ENCODE measurements at places on chromosomes 6 and 20.

DNA sequence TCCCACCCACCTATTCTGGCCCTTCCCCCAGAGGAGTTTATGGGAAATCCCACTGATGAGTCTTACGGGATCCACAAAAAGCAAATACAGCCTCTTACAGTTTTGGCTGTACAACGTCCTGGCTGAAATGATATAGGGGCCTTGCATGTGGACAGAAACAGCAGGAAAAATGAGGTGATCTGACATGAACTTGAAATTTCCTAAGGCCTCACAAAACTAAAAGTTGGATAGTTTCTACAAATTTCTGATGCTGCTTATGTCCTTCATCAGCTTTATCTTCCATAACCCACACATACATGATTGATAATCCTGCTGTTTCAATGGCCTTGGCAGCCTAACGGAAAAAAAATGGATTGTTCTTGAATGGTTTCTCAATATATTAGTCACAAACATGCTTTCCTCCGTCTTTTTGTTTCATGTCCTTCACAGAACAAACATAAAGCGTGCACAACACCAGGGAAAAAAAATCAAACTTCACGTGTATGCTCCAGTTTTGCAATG lies 118.8 kb downstream of the BMP5 start:
- no peak for DNase-seq

DNA sequence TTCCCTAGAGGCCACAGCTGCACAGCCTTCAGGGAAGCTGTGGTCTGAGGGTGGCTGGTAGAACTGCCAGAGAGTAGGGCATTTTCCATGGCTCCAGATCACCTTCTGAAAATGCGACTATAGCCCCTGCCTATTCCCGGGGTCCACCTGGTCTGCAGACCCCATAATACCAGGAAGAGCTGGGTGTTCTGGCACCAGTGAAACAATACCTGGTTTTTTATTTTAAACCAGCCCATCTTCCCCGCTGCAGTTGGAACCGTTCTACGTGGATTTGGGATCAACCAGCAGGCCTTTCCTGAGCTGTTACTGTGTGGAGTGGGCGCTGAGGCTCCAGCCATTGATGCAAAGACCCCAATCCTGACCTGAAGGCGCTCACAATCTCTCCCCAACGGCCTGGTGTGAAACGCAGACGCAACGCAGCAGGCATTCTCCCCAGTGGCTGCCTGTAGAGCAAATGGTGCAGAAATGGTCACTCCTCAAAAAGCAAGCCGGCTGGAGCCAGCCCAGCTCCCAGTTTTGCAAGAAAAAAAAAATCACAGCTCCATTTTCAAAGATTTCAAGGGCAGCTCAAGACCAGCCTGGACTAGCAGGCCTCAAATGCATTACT lies 11.3 kb downstream of the NPEPL1 start:
- no peak for DNase-seq

DNA sequence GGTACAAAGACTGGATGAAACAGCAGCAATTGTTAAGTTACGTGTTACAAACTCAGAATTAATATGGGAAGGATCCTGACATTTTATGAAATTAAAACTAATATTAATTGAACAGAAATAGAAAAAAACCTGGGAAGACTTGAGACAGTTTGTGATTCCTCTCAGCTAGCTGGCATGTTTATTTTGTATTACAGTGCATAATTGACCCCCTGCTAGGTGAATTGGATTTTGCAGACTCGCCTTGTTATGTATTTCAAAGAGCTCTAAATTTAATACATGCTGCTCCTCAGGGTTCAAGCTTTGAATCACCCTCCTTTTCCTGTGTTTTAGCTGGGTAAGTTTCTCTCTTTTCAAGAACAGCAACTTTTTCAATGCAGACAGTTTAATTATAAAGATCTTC lies 339.4 kb downstream of the PLCB1 start:
- no peak for DNase-seq

- DNase-seq = no peak
Measured at GRCh38 chr20:17445543-17445942, 85.6 kb downstream of the BFSP1 start.

DNA sequence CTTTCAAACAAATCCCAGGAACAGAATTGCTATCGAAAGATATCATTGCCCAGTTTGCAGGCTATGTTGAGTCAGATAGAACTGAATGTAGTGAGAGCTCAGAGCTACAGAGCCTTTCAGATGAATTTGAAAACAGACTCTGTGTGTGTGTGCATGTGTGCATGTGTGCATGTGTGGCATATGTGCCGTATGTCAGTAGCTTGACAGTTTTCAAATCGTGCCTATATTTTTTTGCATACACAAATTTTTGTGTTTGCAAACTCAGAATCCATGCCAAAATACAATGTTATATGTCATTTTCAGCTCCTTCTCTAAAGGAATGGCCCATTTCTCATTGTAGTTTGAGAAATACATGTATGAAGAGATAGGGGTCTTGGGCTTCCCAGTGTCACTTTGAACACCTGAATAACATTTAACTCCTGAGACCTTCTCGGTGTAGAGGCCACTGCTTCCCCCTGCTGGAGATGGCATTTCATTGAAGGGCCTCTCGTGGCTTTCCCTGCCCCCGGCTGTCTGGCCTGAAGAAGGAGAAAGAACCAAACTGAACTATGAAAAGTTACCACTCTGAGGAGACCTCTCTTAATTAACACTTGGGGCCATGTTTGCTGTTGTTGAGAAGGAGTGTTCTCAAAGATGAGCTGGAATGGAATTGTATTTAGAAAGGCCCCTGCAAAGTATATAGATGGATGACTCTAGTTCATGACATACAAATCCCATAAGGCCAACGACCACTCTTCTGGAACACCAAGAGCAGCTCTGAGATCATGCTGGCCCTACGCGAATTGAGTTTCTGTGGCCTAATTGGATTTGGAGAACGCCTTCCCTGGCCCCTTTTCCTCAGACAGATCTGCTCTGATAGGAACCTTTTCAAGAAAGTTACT lies 58.7 kb downstream of the VAPB start:
- peak; percentile 41 for DNase-seq
